GM12864 (cell line): ENCODE measurements at places on chromosomes 7 and 10.
A peak's percentile ranks its signal among the peaks of the same experiment; 100 is the strongest.

GRCh38 chr7:88465600-88465999 is 158.9 kb upstream of the STEAP4 start:
- no peak for DNase-seq

- DNase-seq = no peak
Observed at GRCh38 chr7:129053938-129054437, 923 bp downstream of the TNPO3 start.

GRCh38 chr7:46207931-46208634 is 287.0 kb upstream of the IGFBP3 start:
- DNase-seq = no peak

DNA sequence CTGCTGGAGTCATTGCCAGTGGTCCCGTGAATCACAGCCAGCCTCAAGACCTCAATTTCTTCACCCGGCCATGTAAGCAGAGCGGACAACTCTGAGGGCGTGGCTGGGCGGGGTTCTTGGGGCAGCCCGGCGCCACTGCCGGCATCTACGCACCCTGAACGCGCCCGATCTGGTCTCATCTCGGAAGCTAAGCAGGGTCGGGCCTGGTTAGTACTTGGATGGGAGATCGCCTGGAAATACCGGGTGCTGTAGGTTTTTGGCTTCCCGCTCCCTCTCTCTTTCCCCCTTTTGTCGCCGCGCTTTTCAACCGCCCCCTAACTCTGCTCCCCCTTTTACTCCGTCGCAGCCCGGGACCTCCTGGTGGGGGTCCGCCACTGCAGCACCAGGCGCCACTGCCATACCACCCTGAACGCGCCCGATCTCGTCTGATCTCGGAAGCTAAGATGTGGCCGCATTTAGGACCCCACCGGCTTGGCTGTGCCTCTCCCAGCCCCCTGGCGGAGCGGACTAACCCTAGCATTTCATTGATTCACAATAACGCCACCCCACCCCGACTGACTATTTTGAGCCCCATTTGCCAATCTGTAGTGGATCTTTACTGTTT is 25.3 kb downstream of the GARIN1A start:
- DNase-seq = no peak

GRCh38 chr7:106397994-106398393 is 113.2 kb upstream of the NAMPT start:
- DNase-seq = no peak

GRCh38 chr7:28383975-28384374 is 28.3 kb upstream of the CREB5 start:
- DNase-seq = no peak

GRCh38 chr10:12412666-12413368 is 63.5 kb downstream of the CAMK1D start:
- DNase-seq = no peak

- no peak for DNase-seq
Observed at GRCh38 chr10:21726601-21727225, 192.7 kb downstream of the MLLT10 start.

DNA sequence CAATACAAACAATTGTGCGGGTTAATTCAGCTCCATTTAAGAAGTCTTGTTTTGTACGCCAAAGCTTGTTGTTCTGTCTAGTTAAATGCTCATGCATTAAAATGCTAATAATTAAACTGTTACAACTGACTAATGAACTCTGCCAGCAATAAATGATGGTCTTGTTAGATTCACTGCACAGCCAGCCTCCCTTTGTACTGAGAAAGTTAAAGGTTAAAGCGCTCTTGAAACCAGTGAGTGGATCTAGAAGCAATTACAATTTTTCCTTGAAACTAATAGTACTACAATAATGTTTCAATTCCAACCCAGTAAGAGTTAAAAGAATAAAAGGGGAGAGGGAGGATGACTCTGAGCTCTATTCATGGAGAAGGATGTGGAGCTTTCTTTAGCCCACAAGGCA is 233.0 kb downstream of the EMX2 start:
- no peak for DNase-seq

DNA sequence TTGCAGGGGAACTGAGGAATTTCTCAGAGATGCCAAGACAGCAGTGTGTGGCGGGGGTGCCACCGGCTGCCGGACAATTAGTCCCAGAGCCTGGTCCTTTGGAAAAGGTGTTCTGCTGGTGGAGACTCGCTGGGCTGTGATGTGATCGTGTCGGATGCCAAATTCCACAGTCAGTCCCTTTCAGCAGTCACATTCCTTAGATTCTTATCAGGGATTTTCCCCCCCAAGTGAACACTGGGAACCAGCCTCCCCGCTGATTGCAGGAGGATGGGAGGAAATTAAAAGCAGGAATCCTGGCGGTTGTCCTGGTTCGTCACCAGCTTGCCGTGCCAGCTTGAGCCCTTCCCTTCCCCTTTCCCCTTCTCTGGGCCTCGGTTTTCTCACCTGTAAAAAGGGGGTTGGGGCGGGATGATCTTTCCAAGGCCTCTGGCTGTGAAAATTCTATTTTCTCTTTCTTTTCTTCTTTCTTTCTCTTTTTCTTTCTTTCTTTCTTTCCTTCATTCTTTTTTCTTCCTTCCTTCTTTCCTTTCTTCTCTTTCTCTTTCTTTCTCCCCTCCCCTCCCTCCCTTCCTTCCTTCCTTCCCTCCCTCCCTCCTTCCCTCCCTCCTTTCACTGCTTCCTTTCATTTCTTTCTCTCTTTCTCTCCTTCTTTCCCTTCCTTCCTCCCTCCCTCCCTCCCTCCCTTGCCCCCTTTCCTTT is 39.6 kb downstream of the COL26A1 start:
- no peak for DNase-seq

DNA sequence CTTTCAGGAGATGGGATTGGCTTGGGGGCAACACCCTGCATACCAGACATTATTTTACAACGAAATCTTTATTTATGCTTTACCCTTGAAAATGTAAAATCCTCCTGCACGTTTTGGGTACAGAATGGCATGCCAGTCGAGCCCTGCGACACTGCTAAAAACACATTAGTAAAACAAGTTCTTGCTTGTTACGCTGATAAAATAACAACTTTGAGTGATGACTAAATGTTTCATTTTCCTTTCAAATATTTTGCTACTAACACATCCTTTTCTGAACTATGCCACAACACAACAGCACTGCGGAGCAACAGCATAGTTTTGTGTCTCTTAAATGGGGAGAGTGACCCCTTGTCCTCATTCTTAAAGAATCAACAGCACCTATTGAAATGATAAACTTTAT is 76.0 kb upstream of the SEMA3D start:
- no peak for DNase-seq

DNA sequence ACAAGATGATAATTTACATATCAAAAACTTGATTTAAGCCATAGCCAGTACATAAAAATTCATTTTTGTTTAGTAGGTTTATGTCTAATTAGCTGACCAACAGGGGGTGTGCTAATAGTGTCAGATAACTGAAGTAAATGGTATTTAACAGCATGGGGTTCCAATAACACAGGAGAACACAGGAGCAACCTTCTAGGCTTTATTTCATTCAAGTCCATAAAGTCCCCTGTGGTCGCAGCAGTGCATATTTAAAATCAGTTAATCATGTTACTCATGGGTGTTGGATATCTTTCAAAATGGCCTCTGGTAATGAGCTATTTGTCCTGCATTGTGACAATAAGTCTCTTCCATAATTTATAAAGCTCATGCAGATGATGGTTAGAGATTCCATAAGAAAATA is 238.6 kb downstream of the CNTNAP2 start:
- DNase-seq = no peak

DNA sequence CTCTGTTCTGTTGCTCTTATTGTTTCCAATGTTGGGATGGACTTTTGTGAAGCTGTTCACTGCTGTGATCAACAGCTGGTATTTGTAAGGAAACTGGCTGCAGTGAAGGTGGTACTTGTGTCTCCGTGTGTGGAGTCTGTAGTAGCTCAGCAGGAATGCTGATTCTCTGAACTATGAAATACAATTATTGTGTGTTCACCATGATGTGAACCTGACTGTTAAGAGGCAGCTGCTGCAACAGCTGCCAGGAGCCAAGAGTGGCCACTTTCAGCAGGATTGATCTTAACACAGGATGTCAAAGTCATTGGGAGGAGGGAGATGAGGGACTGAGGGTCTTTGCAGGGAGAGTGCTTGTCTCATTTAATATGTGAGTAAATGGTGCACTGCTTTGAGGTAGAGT is 13.9 kb downstream of the VSTM2A start:
- DNase-seq = no peak

GRCh38 chr7:139393621-139394211 is 34.0 kb downstream of the LUC7L2 start:
- DNase-seq = no peak

DNA sequence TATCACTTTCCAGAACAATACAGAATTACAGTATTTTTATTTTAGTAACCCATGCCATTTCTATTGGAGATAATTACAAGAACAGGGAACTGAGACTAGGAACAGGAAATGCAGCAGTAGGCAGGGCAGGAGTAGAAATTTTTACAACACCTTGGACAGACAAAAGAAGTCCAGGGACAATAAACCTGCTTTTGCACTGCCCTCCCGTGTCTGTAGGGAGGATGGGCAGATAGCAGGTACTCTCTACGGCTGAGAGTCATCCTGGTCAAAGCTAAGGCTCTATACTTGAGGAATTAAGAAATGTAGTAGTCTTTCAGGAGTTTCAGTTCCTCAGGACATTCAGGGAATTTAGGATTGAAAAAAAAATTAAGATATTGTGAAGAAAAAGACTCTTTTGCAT is 63.4 kb downstream of the VAX1 start:
- DNase-seq = no peak

DNA sequence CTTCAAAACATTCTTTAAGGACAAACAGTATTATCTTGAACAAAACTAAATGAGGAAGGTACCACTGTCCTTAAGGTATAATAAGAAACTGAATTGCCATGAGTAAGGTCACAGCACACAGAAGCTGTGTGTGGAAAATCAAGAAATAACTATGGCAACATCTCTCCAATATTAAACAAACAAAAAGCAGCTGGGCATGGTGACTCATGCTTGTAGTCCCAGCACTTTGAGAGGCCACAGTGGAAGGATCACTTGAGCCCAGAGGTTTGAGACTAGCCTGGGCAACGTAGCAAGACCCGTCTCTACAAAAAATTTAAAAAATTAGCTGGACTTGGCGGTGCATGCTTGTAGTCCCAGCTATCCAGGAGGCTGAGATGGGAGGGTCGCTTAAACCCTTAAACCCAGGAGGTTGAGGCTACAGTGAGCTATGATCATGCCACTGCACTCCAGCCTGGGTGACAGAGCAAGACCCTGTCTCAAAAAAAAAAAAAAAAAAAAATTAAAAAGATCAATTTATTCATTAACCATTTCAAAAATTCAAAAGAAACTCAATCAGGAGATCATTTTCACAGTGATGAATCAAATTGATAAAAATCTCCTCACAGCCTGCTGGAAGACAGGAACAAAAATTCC is 195.4 kb downstream of the SKIDA1 start:
- DNase-seq = no peak

GRCh38 chr7:7639847-7640220 is 718 bp upstream of the UMAD1 start:
- DNase-seq = peak; percentile 31

DNA sequence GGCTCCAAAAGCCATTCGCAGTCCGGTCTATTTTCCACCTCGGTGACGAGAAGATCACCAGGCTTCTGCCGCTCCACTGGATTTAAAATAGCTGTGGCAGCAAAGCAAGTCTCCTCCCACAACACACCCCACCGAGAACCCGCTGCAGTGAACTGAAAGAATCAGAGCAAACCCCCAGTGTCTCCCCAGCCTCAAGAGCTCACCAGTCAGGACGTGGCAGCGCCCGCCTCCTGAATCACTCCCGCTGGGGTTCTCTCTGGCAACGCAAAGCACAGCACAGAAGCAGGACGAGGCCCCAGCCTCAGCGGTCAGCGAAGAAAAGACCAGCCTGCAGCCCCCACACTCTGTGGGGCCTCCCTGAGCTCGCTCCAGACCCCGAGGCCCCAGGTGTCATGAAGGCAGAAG is 126.1 kb upstream of the PPP2R2D start:
- no peak for DNase-seq

- DNase-seq = no peak
Observed at GRCh38 chr7:90961037-90961725, 303.1 kb upstream of the FZD1 start.

DNA sequence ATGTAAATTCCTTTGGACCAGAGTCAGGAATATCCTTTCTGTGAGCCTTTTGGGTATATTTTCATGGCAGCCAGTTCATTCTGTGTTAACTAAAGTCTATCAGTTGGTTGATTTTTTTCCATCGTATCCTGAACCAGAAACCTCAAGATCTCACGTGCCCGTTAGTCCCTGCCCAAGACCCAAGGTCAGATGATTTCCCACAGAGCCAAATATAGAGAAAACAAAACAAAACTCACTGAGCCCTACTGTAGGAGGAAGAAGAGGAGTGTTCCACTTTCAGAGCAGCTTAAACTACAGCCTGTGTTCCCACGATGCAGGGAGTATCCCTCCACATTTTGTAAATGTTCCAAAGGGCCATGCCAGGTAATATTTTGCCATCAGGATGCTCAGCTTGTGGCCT is 96.0 kb upstream of the ADO start:
- DNase-seq = no peak

- DNase-seq = no peak
Observed at GRCh38 chr10:50552771-50553535, 70.8 kb downstream of the SGMS1 start.

- peak; percentile 34 for DNase-seq
Observed at GRCh38 chr7:111527545-111527944, 34.7 kb downstream of the IMMP2L start.

GRCh38 chr7:155222061-155222460 is 75.6 kb upstream of the INSIG1 start:
- no peak for DNase-seq

- no peak for DNase-seq
Observed at GRCh38 chr10:73060738-73061635, 35.7 kb downstream of the P4HA1 start.

- no peak for DNase-seq
Observed at GRCh38 chr10:69644658-69645295, 14.7 kb downstream of the FAM241B start.

GRCh38 chr7:20444030-20444800 is 113.5 kb downstream of the ITGB8 start:
- DNase-seq = no peak

GRCh38 chr10:50937230-50937907 is 51.9 kb upstream of the A1CF start:
- no peak for DNase-seq

DNA sequence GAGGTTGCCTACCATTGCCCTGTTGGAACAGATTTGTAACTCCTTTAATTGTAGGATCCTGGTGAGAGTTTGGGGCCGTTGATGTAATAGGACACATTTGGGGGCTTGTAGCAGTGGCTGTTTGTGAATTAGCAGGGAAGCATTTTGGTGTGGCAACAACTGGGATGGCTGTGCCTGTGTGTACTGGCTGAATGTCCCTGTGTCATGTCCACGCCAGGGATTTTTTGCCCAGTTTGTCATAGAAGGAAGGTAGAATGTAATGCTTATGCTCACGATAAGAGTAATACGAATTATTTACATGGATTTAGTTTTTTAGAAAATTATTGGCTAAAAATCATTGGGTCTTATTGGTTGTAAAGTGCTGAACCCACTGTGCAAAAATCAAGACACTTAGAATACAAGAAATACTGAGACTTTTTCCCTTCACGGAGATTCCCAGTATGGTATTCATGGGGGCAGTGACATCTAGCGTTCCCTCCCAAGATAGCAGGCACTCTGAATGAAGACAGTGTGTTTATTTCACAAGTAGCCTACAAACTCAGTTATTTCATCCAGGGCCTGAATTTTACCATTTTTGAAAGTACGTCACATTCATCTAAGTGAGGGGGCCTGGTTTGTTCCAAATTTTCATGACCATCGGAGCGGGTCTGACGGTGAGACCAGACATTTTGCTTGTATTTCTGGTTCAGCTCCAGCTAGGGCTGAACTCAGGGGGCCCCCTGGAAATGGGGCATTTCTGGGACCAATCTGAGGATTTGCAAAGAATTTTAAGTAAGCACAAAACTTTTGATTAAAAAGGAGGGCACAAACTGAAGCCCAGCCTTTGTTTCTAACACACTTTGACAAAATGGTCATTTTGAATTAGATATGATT is 74.7 kb downstream of the CACNB2 start:
- no peak for DNase-seq
